Daoy (cell line): ENCODE measurements at places on chromosomes 3 and 15. TPM values are rescaled to one million over a fixed set of nuclear protein-coding genes. Genes with fewer than 3 reads are reported as not detected.

The SEMA7A gene
- total RNA-seq, result 36.2 and 48.3 TPM in 2 replicates

- DNase-seq, result no peak
Observed at GRCh38 chr3:119611664-119612063, 14.0 kb downstream of the PLA1A start.

DNA sequence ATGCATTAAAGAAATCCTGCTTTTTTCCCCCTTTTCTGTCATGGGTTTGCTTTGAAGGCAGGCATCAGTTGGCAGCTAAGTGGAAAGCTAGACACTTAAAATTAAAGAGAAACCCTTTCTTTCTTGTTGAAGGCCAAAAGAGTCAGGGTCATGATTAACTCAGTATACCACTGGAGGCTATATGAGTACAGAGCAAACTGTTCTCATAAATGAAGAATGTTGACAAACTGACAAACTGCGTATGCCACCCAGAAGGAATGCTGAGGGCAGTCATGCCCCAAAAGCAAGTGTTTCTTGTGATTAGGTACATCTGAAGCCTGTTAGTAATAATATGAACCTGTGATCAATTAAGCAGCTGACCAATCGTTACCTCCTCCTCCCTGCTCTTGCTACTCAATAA is 43.6 kb upstream of the COL6A6 start:
- DNase-seq, result no peak

The TGM5 gene
- 0.51 TPM in 1 of 2 replicates, not detected in the other for total RNA-seq
